Central memory CD8-positive, alpha-beta T cell (primary cell): ENCODE measurements at places on chromosomes 2 and 18.
A peak's percentile ranks its signal among the peaks of the same experiment; 100 is the strongest.

DNA sequence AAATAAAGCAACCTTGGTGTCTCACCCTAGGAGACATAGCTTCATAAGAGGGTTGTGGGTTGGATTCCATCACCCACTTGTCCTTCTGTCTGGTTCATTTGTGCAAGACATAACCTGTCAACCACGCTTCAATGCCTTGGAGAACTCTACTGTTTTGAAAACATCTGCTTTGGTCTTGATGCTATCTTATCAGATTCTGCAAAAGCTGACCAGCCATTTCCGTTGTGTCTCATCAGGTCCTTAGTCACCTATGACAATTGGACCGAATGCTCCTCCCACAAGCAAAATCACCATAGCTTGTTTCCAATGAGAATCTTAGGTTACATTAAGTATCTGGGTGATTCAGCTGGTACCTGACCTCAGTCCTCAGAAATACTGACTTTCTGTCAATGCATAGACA, 35.4 kb downstream of the STAT4 start:
- DNase-seq = peak; percentile 65

DNA sequence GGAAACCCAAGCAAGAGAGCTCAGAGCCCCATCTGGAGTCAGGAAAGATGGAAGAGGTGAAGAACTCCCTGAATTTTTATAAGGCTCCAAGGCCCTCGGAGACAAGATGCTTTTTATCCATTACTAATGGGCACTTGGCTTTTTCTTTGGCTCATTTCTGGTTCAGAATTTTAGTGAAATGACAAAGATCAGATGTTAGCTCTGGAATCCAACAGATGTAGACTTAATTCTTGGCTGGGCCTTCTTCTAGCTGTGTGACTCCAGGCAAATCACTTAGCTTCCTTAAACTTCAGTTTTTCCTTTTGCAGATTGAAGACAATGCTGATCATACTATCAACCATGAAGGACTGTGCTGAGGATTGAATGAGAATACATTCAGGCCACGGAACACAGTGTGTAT, 85.2 kb downstream of the HRH4 start:
- no peak for DNase-seq

DNA sequence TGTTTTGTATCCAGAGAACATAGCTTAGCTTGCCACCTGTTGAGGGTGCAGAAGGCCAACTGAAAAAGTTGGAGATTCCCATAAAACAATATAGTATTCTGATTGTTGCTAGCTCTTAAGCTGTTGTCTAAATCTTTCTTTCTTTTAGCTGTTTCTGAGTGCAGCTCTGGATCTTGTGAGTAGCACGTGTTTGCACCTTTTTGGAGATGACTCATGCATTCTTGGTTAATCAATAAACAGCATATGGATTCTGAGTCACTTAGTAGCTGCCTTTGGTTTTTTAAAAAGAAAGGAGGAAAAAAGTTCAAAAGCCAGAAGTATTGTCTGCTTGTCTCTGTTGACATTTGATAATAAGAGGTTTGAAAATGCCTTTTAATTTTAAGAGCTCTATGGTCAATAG, 483.0 kb upstream of the FSIP2 start:
- DNase-seq = no peak

DNA sequence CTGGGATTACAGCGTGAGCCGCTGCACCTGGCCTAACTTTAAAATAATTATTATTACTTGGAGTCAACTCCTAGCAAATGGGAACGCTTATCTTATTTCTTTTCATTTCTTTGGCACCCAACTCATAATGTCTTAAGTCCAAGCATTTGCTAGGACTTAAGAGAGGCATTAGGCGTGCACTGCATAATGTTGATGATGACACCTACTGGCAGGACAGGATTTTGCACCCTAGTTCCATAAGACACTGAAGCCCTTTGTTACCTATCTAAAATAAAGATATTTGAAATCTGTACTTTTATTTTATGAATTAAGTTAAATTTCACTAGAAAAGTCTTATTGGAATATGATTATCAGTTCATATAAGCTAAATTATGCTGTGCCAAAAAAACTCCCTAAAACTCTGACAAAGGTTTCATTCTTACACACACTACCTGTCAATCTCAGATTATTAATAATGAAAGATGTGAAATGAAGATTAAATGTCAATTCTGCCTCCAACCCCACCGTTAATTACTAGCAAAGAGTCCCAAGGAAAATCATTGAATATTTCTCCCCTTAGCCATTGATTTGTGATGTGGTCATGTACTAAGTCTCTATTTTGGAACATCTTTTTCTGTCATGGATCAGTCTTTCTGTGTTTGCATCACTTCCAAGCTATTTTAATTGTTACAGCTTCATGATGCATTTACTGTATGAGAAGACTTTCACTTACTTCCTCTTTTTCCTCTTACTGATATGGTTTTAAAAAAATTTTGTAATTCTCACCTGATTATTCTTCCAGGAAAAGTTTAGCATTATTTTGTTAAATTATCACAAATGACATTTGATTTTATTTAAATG, 12.7 kb upstream of the CDH2 start:
- no peak for DNase-seq

- no peak for DNase-seq
Measured at GRCh38 chr2:133843551-133843950, 275.3 kb upstream of the NCKAP5 start.

GRCh38 chr2:218856896-218857243, 2.7 kb upstream of the WNT6 start:
- no peak for DNase-seq

DNA sequence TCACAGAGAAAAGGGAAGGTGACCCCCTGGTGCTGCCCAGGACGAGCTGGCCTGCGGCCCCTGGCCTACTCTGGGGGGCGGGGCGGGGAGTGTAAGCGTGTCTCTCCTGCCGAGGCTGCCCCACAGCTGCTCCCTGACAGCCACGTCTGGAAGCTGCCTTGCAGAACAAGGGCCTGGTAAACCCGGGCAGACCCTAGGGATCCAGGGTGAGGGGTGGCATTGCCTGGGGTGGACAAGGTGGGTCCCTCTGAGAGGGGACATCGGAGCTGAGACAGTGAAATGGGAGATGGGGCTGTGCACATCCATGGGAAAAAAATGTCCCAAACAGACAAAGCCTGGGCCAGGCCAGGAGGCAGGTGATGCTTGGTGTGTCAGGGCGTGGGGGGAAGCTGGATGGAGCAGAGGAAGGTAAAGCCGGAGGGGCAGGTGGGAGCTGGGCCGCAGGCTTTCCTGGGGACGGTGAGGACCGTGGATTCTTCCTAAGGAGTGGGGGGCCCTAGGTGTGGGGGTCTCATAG, 66.0 kb upstream of the HDAC4 start:
- DNase-seq = no peak

DNA sequence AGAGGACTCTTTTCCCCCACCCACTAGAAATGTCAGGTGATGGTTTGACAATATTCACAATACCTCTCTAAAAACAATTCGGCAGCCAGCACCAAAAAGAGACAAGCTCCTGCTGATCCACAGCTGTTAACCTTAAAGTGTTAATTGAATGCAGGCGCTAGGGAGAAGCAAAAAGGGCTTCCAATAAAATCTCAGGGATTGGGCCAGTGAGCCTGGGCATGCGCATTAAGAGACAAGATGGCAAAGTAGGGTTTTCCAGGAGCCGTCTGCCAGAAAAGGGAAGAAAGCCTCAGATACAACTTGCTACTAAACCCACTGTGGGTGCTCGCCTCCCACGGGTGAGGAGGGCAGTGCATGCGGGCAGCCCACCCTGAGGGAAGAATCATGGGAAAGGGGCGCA, 98.8 kb downstream of the HS6ST1 start:
- DNase-seq = no peak
